ENCODE measurements at places on chromosomes 16 and 17. TPM values are rescaled to one million over a fixed set of nuclear protein-coding genes. Genes with fewer than 3 reads are reported as not detected.

Gene KSR1
- 7.6 TPM for total RNA-seq

Gene KRTAP3-2
- not detected for total RNA-seq

Gene ORAI3
- 97.1 TPM for total RNA-seq

Gene SLC7A5
- 11.8 TPM for total RNA-seq

Gene CDC27
- 92.6 TPM for total RNA-seq

Gene PRRT2
- 6.0 TPM for total RNA-seq

Gene MYH2
- total RNA-seq = not detected

Gene POLG2
- total RNA-seq = 15.9 TPM

Gene KRT12
- total RNA-seq = not detected

Gene CDH11
- total RNA-seq = 176 TPM

Gene MT3
- total RNA-seq = not detected

Gene ABCA9
- 23.3 TPM for total RNA-seq

Gene PLA2G10
- not detected for total RNA-seq

Gene CHD3
- total RNA-seq = 105 TPM

Gene PRPSAP2
- total RNA-seq = 37.8 TPM

Gene PIK3R6
- total RNA-seq = not detected

Gene HDAC5
- total RNA-seq = 94.8 TPM

Gene TBC1D28
- total RNA-seq = not detected

Gene LYZL6
- not detected for total RNA-seq

Gene TUBB3
- 559 TPM for total RNA-seq

Gene TBC1D3D
- not detected for total RNA-seq

Gene CHRNE
- total RNA-seq = 0.87 TPM

Gene RNF43
- under 0.01 TPM for total RNA-seq

Gene ZNF668
- 12.7 TPM for total RNA-seq

Gene CXCL16
- not detected for total RNA-seq

Gene CRYM
- 2.3 TPM for total RNA-seq

Gene CEP295NL
- 6.8 TPM for total RNA-seq

Gene TEDC2
- 1.5 TPM for total RNA-seq

Gene TMEM98
- 255 TPM for total RNA-seq

Gene ZNF597
- total RNA-seq = 1.3 TPM

Gene FBXO39
- total RNA-seq = 0.15 TPM

Gene KRT20
- total RNA-seq = not detected

Gene BRICD5
- total RNA-seq = 0.58 TPM

Gene TP53TG3B
- not detected for total RNA-seq

Gene KRTAP9-4
- total RNA-seq = not detected

Gene ZP2
- not detected for total RNA-seq

Gene PDILT
- not detected for total RNA-seq

Gene PYDC1
- total RNA-seq = not detected

Gene TNS4
- under 0.01 TPM for total RNA-seq

Gene ATP6V0D1
- 181 TPM for total RNA-seq

Gene DNAH2
- total RNA-seq = 0.17 TPM

Gene ZNF205
- total RNA-seq = 25.1 TPM

Gene RNF157
- 1.7 TPM for total RNA-seq

Gene VAT1
- total RNA-seq = 376 TPM

Gene LITAFD
- total RNA-seq = not detected

Gene FBXL16
- total RNA-seq = 0.17 TPM

Gene GAS7
- total RNA-seq = 8.4 TPM

Gene RTN4RL1
- 0.50 TPM for total RNA-seq

Gene DOC2A
- total RNA-seq = 1.2 TPM

Gene CD19
- not detected for total RNA-seq
